ENCODE measurements at places on chromosomes 1 and 21. TPM values are rescaled to one million over a fixed set of nuclear protein-coding genes. Genes with fewer than 3 reads are reported as not detected.

Gene CR1
- 0.08 TPM for polyA plus RNA-seq

DNA sequence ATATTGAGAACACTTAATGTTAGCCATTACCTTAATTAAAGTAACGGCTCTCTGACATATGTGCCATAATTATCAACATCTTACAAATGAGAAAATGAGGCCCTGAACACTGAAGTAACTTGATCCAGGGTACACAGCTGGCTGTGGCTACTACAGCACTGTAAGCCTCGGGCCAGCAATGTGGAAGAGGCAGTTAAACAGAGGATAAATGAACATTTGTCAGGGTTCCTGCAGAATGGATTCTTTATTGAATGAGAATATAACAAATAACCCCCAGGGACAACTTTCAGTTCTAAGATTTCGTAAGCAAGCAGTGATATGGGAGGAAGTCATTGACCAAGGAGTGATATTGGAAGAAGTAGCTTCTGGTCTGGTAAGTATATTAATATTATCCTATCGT lies 70.5 kb upstream of the SCYL3 start:
- no peak for DNase-seq

Gene VHLL
- not detected for polyA plus RNA-seq

Gene PDIK1L
- 1.4 TPM for polyA plus RNA-seq

DNA sequence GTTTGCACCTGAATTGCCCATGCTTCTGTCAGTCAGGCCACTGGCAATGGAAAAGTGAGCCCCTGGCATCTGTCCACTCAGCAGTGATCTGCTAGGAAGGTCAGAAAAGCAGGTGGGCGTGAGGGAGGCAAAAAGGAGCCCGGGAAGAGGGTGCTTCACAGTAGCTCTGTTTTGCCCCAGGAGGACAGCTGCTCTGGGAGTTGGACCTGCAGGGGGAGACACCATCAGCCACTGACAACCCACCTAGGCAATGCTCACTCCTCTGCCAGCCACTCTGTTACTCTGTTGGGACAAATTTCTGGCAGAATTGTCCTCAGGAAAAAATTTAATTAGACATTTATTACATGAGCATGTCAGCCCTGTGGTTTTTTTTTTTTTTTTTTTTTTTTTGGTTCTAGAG lies 146.4 kb downstream of the LRIG2 start:
- DNase-seq = no peak

DNA sequence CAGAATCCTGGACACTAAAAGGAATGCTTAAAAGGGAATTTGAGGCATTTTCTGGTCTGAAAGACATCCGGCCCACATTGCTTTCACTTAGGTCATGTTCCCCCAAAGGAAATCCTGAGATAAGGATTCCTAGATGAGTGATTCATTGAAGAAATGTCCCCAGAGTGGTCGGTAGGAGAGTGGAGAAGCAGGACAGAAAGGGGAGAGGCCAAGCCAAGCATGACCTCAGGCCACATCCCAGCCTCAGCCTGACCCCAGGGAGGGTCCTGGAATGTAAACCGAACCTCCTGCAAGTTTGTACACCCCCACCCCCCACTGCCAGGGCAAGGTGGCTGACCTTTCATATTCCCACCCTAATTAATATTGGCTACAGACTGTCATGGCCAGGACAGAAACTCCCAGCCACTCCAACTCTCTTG lies 16.6 kb downstream of the HIVEP3 start:
- DNase-seq = no peak

Gene NUCKS1
- 35.3 TPM for polyA plus RNA-seq

DNA sequence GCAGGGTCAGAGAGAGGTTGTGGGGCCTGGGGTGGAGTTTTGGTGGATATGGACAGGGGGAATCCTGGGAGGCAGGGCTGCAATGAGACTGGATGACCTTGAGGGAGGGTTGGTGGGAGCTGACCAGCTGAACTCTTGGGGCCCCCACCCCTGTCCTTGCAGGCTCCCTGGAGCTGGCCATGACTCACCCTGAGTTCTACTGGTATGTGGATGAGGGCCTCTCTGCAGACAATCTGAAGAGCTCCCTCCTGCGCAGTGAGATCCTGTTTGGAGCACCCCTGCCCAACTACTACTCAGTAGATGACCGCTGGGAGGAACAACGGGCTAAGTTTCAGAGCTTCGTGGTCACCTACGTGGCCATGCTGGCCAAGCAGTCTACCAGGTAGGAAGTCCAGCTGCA lies 23.6 kb downstream of the DISP3 start:
- no peak for DNase-seq

DNA sequence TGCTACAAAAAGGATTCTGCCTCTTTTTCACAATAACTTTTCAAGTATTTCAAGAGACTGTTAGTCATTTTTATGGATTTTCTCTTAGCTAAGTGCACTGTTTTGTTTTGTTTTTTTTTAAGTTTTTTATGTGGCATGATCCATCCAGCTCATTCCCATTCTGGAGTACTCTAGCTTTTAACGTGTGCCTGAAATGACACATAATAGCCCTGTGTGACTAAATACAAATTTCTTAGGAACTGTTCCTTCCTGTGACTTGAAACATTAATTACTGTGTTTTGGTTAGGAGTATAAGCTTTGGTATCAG lies 143.9 kb downstream of the HS2ST1 start:
- no peak for DNase-seq

DNA sequence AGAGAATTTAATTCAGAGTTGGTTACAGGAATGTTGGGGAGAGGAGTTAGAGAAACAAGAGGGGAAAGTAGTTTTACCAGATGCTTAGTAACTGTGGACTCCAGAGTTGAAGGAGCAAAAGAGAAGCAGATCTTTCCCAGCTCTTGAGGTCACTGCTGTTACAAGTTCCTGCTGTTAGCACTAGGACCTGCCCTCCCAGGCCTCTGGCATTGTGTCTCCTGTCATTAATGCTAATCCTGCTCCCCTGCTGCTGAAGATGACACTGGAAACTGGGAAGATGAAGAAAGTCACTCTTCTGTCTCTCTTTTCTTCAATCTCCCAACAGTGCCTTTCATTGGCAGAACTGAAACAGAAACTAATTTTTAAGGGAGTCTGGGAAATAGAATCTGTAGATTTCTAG lies 845.6 kb downstream of the ADGRL2 start:
- no peak for DNase-seq

DNA sequence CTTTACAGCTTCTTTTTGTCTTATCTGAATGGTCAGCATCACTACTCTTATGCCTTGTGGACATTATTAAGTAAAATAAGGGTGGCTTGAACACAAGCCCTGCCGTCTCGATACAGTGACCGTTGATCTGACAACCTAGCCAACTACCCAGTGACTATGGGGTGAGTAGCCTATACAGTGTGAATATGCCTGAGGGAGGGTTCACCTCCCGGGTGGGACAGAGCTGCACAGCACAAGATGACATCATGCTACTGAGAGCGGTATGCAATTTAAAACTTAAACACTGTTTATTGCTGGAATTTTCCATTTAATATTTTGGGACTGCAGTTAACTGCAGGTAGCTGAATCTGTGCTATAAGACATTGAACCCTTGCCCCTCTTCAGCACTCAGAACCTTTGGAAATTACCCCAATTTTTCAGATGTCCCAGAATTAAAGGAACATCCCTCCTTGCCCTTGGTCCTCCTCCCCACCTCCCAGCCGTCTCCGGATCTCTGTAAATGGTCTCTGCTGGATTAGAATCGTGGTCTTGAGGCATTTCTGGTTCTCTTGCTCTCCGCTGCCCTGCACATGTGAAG lies 618.5 kb downstream of the PTPRU start:
- no peak for DNase-seq

Gene TMEM52
- 137 TPM for polyA plus RNA-seq

Gene FCRL1
- polyA plus RNA-seq = not detected

DNA sequence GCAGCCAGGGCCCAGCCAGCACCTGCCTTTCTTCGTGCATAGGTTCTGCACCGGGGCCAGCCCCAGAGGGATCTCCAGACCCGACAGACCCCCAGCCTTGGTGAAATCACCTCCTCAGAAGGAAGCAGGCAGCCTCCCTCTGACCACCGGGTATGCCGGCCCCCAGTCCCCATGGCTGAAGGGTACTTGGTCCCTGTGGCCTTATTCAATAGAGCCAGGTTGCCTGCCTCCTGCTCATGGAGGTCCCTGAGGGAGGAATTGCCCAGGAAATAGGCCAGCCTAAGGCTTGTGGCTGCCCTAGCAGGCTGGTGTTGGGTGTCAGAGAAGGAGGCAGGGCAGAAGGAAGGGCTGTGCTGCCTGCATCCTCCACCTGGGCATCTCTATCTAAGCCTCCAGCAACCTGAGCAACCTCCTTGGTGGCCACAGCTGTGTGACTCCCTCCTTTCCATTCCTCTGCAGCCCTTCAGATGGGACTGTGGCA lies 338.2 kb upstream of the VAMP3 start:
- DNase-seq = no peak

- no peak for DNase-seq
These were observed 586.1 kb upstream of the ZP4 start for GRCh38 chr1:238476841-238477240.

DNA sequence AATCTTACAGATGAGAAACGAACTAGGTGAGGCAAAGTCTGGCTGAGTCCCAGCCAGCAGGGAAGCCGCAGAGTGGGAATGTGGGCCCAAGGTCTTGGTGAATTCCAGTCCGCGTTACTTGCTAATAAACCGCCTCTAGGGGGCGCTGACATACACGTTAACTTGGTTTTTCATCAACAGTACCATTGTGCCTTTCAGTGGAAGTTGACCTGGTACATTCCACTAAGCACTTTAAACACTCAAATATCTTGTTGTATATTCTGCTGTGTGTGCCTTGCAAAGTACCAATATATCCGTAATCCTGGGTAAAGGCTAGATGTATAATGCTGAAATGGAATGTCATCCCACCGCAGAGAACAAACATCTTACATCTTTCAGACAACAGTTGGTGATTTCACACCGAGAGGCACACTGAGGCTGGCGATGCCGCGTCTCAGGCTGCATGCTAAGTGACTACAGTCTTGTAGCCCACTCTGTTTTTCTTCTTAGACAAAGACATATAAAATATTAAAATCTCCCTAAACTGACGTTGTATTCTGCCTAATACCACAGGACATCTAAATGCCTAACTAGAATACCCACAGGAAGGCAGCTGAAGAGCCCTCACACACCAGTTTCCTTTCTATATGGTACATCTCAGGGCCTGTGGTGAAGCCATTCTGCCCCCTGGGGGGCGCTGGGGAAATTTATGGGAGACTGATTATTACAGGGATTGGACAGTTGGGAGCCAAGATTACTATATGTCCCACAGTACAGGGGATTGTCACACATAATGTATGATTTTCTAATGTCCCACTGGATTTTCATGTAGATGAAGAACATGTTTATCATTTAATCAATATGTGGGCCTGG lies 49.2 kb upstream of the C1orf198 start:
- DNase-seq = peak; percentile 67

GRCh38 chr1:47233186-47233585 lies 1.2 kb upstream of the TAL1 start:
- no peak for DNase-seq

DNA sequence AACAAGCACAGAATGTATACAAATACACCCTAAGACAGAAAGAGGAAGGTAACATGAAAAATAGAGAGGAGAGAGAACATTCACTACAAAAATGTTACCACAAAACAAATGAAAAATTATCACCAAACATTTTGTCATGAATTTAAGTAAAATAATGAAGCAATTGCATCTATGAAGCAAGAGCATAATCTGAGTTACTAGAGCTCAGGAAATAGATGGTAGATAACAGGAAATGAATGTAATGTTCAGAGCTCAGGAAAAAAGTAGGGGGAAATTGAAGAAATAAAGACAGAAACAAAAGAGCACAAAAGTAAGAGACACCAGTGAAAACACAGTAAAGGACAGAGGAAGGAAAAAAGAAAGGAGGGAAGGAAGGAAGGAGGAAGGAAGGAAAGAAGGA lies 19.4 kb downstream of the SEC16B start:
- DNase-seq = no peak

- no peak for DNase-seq
These were observed 738.8 kb downstream of the PTPRU start for GRCh38 chr1:29975036-29975694.

DNA sequence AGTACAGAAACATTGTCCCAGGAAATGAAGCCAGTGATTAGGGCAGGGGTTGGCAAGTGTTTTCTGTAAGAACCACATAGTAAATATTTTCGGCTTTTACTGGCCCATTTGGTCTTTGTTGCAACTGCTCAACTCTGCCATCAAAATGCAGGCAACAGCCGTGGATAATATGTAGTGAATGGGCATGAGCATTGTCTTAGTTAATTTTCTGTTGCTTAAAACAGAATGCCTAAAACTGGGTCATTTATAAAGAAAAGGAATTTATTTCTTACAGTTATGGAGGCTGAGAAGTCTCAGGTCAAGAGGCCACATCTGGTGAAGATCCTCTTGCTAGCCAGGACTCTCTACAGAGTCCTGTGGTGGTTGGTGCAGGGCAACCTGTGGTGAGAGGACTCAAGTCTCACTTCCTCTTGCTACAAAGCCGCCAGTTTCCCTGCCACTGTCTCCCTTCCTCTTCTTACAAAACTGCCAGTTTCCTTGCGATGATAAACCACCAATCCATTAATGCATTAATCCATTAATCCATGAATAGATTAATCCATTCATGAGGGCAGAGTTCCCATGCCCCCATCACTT lies 166.4 kb downstream of the PSMG1 start:
- DNase-seq = no peak

- DNase-seq = no peak
These were observed 19.7 kb upstream of the TIAM1 start for GRCh38 chr21:31363720-31364119.

Gene CASQ1
- 329 TPM for polyA plus RNA-seq

Gene C1QTNF12
- 0.13 TPM for polyA plus RNA-seq

DNA sequence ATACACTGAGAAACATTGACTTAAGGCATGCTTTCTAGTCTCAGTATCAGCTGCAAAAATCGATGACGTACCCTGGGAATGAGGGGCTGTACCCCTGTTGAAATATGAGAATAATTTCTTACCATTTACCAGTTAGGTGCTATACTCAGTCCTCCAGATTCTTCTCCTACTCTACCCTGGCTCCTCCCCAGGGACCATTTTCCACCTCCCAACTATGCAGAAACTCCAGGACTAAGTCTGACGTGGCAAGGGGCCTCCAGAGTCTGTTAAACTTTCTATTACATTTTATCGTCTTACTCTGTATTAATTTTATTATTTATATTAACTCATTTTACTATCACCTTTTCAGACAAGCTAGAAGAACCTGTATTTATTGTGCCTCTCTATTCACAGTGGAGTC lies 124.3 kb downstream of the CYYR1 start:
- DNase-seq = no peak

All from psoas muscle (tissue), 8 donors.